ENCODE measurements at places on chromosomes 2 and 18.

DNA sequence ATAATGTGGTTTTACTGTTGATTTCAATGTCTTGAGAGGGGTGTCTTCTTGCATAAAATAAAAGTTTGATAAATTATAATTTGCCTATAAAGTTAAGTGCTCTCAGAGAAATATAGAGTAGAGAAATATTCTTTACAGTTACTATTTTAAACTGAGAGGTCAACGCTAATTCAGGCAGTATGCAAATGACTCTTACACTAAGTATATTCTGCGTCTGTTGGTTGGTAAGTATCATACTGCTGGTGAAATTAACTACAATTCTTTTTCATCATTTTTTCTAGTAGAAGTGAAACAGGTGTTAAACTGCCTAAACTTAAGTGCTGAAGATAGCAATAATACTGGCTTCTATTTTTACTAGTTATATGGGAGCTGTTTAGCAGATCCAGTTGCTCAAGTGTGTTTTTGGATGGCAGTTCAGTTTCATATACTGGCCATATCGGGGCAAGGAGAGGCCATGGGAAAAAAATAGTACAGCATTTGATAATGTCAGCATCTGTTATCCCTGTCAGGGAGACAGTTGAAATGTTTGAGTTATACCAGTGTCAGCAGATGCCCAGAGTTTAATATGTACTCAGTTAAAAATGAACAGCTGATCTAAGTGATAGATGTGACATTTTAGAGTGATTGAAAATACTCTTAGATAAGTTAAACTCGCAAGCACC lies 86.2 kb downstream of the MIB1 start:
- no peak for DNase-seq

DNA sequence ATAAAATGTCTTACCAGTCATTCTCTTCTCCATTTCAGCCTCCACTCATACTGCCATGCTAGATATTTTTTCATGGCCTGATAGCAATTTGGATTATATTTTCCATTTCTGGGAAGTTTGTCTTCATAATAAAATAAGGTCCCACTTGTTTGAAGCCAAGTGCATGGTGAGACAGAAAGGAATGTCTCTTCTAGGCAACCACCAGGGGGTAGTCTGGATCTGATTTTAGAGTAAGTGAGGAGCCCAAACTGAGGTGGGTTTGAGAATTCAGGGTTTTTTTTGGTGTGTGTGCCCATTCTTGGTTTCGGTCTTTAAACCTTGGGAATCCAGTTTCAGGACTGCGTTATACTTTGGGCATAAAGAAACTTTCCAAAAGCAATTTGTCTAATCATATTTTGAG lies 315.5 kb downstream of the RPRM start:
- DNase-seq, result peak; percentile 5

DNA sequence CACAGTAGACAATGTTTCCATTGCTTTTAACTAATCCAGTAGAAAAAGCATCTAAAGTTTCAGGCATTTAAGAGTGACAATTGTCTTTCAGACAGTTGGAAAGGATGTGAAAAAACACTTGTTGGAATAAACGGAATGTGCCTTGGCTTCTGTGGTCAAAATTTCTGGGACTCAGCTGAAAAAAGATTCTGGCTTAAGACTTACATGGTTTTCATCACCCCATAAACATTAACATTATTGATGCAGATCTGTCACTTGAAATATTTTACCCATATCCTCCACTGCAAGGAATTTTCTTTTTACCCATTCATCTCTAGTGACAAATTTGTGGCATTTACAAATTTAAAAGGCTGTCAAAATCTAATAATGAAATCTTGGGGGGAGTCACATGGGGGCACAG lies 166.0 kb downstream of the SRBD1 start:
- no peak for DNase-seq

DNA sequence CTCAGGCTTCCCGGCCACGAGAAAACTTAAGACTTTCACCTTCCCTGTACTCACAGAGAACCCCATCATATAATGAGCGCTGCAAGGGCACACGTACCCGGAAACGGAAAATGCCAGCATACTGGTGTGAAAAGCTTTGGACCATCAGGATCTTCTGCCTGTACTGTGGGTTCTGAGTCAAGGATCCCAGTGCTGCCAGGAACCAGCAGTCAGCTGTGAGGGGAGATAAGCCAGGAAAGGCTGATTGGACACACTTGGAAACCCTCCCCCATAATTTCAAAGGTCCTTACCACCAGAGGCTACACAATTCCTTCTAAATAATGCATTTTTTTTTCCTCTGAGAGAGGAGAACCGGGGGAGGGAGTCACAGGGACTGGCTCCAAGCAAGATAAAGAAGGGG lies 31.4 kb downstream of the CAPN13 start:
- no peak for DNase-seq

DNA sequence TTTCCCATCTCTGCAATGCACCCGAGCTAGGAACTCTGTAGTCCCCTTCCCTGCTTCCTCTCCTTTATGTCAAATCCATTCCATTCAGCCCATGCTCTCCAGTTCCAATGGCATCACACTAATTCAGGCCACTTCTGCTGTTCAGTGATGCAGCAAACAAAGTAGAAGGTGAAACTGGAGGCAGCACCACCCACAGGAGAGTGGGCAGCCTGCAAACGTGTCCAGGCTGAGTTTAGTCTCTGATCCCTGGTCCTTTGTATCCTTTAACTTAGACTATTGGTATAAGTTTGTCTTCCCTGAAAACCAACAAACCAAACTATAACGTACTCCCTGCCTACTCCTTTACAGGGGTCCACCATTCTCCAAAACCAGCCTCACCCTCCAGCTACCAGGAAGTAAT lies 14.7 kb upstream of the KCTD1 start:
- DNase-seq, result no peak

- DNase-seq, result no peak
Measured at GRCh38 chr2:216349366-216349765, 22.9 kb downstream of the MARCHF4 start.

DNA sequence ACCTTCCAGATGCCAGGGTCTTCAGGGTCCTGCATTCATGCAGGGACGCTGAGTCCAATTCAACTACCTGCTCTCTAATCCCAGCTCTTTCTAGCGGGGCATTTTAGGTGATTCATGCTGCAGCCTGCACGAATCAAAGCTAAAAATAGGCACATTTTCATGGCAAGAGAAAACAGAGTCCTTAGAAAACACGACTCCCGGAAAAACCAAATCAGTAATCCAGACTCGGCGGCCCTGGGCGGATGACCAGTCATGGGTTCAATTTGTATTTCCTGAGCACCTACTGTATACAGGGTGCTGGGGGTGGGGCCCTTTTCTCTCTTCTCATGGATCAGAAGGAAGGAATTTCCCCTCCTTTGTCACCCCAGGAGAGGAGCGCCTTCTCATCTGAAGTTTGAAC lies 64.4 kb downstream of the LONRF2 start:
- DNase-seq, result no peak

DNA sequence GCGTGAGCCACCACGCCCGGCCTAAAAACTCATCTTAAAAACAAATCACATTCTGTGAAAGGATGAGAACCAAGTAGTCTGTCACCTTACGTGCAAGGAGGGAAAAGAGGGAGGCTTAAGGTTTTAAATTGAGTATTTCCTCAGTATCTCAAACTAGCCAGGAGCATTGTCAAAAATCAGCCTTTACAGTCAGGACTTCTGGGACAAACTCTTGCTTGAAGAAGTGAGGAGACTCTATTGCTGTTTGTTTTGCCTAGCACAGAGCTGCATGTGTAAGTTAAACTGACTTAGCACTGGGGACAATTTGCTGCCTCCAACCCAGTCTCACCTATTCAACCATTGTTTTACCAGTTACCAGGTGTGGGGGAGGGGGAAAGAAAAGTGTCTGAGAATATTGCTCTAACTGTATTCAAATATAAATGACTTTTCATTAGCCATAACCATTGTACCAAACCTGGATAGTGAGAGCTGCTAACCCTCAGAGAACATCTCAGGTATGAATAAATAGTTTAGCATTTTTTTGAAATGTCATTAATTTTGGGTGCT lies 3.6 kb downstream of the INO80D start:
- no peak for DNase-seq

- DNase-seq, result no peak
Measured at GRCh38 chr2:96773922-96774321, 13.2 kb downstream of the CNNM4 start.
